ENCODE measurements at places on chromosomes 1 and 21.

- no peak for DNase-seq
Observed at GRCh38 chr1:54407154-54407403, 885 bp upstream of the SSBP3 start.

- no peak for DNase-seq
Observed at GRCh38 chr21:15066123-15066575, 1.3 kb upstream of the NRIP1 start.

DNA sequence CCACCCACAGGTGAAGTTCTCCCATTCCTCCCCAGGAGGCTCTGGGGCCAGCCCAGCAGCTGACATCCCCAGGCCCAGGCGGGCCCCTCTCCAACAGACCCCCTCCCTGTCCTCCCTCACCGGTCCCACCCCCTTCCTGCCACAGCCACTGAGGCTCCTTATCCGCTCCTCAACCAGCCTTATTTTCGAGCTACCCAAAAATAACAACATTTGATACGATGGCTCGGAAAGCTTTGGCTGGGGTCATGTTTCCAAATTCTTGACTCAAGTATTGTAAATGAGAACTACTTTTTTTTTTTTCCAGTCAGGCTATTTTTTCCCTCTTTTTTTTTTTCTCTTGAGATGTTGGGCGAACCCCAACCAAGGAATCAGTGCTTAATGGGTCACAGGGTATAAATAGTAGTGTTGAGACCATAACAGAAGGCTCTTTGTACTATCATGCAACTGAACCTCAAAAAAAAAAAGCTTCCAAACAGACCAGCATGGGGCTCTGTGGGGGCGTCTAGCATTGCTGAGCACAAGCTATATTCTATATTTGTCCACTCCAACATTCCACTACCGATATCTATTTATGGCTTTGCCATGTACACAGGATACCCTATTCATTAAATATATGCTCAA lies 27.2 kb downstream of the IRF2BP2 start:
- no peak for DNase-seq

DNA sequence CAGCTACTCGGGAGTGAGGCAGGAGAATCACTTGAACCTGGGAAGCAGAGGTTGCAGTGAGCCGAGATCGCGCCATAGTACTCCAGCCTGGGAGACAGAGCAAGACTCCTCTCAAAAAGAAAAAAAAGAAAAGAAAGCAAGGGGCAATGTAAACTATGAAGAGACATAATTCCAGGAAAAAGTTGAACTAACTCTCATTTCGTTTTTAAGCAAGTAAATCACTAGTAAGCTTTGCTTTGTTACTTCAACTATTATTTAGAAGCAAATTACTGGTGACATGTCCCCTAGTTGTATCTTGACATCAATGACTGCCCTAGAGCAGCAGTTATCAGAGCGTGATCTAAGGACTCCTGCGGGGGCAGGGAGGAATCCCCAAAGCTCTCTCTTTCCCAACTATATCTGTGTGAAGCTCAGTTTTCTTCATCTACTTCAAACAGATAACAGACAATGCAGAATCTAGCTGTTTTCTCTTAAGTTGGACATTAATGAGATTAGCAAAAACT lies 18.7 kb downstream of the CLSTN1 start:
- no peak for DNase-seq

- no peak for DNase-seq
Observed at GRCh38 chr21:31470896-31471694, 127.0 kb upstream of the TIAM1 start.

DNA sequence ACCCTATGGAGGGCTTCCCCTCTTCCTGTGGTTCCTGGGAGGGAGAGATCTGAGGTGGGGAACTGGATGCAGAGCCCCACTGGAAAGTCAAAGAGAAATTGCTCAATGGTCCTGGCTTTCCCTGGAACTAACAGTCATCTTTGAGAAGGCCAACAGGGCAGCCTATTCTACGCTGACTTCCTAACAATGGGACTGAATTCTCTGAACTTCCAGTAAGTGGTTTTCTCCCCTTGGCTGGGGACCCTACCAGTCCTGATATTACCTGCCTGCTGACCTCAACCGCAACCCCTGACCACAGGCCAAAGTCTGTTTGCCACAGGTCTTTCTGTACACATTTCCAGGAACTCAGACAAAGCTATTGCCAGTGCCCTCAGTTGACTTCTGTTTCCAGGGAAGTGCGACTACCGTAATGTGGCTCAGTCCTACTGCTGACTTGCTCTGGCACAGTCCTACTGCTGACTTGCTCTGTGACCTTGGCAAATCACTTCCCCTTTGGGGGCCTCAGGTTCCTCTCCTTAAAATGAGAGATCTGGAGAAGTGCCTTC lies 55.3 kb downstream of the C8B start:
- DNase-seq, result no peak

DNA sequence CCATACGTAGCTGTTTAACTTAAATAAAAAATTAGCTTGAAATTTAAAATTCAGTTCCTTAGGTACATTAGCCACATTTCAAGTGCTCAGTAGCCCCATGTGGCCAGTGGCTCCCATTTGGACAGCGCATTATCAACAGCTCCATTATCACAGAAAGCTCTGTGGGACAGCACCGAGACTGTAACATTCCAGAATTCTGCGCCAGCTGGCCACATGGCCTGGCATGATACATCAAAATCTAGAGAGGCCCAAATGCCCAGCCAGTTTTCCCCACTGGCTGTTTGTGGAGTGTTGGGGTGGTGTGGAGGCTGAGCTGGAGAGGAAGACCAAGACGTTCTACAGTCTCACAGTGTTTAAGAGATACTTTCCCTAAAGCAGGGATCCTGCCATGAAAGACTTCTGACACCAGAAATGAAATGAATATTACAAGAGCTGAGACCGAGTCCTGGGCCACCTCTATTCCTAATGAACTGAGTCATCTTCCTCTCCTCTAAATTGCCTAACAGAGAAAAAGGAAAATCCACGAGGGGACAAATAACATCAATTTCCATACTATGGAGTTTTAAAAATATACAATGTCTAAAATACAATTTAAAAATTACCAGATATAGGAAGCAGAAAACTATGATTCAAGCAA lies 27.3 kb upstream of the ACTA1 start:
- DNase-seq, result no peak

DNA sequence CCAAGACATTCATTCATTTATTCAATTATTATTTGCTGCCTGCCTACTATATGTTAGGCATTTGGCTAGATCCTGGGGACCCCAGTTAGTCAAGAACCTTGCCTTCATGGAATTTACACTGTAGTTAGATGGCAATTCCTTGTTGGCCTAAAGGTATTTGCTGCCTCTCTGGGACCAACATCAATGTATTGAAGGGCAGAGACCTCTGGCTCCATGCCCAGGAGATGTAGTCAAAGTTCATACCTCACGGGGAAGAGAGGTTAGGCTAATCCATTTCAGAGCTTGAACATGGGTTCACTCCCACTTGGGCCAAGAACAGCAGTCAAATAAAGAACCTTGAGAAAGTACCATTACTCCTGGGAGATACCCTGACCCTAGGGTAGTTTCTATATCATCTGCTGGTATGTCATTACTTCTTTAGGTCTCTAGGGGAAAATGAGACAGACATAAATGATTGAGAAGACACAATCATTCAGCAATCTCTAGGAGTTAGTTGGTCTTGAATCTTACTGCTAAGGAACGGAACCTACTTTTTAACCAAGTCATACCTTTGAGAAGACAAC lies 32.0 kb downstream of the SORT1 start:
- no peak for DNase-seq

DNA sequence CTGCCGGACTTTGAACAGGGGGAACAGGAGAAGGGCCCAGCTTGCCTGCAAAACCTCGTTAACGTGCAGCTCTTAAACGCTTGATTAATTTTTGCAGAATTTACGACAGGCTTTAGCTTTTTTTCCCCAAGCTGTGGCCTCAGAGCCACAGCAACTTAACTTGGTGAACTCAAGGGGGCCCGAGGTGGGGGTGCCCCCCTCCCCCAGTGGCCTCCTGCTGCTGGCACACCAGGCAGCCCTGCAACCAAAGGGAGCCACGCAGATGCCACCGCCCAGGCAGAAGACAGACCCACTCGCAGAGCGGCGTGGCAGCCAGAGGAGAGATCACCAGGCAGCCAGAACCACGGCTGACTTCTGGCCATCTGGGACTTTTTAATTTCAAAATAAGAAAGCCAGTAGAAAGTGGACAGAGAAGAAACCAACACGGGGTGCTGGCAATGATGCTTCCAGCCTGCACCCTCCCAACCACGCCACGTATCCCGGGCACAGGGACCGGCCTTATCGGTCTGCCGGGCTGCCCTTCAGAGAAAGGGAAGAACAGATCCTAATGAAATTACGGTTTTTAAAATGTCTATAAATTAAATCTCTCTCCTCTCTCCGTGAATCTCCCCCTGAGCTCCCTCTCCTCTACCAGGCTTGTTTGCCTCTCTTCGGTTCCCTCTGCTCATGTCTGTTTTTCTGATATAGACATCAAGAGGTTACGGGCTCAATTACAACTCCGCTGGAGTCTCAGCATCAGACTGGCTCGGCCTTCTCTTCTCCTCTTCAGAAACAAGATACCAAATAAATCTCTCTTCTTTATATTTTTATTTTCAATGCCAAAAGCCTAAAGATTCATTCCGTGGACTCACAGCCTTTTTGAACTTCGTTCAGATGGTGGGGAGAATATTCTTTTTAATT lies 6.4 kb downstream of the CASZ1 start:
- no peak for DNase-seq

DNA sequence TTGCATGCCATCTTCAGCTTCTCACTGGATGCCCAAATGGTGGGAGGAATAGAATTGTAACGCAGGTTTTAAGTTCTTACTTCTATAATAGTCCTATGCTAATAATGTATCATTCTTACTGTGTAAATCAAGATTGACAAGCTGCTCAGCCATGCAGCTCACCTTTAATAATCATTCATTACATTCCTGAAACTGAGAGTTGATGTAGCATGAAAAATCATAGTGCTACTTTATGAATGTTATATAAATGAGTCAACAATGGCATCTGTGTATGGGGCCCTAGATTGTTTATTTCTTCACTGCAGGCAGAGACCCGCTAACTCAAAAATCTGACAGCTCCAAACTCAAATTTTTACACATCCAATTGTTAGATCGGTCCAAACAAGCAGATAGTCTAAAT lies 34.4 kb downstream of the FH start:
- DNase-seq, result no peak

- no peak for DNase-seq
Observed at GRCh38 chr1:65773391-65774123, 19.1 kb upstream of the PDE4B start.

- no peak for DNase-seq
Observed at GRCh38 chr1:3864884-3865283, 7.6 kb downstream of the DFFB start.

- DNase-seq, result no peak
Observed at GRCh38 chr1:24989082-24989481, 59.0 kb upstream of the RUNX3 start.

DNA sequence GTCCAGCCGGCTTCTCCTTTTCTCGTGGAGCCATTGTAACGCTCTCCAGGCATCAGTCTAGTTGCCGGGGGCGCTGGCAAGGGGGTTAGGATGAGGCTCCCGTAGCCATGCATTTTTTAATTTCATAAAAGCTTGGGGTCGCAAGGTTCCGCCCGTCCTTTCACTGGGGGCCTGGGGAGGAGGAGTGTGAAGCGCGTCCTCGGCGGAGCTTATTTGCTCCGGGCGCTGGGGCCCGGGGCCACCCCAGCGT lies 1.6 kb downstream of the ADGRL2 start:
- DNase-seq, result no peak

DNA sequence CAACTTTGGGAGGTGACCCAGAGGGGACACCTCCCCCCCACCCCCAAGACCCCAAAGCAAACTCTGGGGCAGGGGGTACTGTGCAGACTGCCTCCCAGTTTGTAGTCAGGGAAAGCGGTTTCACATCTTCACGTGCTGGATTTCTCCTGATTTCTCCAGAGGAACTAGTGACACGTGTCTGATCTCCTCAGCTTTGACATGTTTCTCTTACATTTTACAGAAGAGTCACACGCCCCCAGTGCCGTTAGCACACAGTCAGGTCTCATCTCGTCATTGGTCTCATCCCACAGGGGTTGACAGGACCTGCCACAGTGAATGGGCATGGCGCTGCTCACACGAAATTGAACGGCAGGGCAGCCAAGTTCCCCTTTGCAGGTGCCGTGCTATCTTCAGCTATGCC lies 11.8 kb downstream of the PDPN start:
- DNase-seq, result no peak

DNA sequence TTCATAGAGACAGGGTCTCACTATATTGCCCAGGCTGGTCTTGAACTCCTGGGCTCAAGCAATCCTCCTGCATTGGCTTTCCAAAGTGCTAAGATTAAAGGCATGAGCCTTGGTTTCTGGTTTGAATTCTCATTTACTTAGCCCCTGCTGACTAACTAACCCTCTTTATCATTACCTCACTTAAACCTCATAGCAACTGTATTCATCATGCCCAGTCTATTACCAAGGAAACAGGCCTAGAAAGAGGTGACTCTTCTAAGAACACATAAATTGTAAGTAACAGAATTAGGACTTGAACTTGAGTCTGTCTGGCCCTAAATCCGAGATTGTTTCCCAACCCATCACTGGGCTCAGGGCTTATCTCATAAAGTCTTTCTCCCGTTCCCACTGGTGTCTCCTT lies 44.2 kb downstream of the TMEM53 start:
- no peak for DNase-seq

GRCh38 chr21:15009837-15010363 lies 54.9 kb downstream of the NRIP1 start:
- no peak for DNase-seq

GRCh38 chr1:50243939-50244338 lies 135.2 kb downstream of the ELAVL4 start:
- DNase-seq, result no peak

DNA sequence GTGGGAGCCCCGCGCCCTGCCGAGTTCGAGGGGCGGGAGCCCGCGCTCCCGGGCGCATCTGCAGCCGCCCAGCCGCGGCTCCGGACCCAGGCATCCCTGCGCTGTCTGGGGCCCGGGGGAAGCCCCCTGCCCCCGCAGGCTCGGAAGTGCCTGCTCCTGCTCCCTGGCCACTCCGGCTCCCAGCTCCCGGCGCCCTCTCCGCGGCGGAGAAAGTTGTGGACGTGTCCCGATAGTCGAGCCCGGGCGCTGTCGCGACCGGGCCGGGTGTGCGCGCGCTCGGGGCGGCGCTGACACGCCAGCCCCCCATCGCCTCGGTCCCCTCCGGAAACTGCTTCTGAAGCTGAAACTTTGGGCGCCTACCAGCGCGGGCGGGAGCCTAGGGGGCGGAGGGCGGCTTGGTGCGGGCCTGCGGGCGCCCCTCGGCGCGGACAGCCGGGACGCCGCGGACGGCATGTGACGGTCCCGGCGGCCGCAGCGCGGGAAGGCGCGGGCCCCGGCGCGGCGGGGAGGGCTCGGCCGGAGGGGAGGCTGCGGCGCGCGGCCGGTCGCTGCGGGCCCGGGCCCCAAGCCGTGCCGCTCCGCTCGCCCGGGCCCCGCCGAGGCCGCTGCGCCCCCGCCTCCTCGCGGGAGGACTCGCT lies 515 bp downstream of the MAN1C1 start:
- DNase-seq, result no peak

Data from NCI-H748 treated with DMSO at 0.1 percent for 48 hours (cell line).